ENCODE measurements at places on chromosomes 5 and 9.

DNA sequence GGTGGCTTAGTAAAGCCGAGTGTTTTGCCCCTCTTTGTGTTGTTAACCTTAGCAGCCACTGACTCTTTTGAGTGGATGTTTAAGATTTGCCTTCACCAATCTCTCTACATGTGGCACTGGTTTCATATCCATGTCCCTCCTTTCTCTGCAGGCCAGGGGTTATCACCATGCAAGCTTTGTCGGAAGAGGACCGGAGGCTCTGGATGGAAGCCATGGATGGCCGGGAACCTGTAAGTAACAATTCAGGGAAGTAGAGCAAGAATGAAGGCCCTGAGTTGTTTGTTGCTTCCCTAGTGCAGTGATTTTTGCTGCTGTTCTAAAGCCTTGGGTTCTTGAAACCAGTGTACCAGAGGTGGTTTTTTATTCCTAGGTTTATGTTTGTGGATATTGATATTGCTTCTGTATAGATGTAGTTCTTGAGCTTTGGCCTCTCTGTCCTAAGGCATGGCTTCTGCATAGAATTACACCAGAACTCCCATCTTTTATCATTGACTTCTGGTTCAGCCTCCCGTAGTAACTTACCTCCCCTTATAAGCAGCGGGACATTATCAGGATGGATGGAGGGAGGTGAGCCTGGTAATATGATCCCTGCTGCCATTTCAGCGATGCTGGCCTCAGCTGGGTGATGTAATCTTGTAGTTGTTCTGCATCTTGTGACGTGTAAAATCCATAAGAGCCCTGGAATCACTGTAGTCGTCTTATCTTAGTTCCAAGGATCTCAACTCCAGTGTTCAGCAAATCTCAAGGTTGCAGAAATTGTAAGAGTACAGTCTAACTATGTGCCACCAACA lies 161.9 kb downstream of the ARHGAP26 start:
- no peak for DNase-seq

DNA sequence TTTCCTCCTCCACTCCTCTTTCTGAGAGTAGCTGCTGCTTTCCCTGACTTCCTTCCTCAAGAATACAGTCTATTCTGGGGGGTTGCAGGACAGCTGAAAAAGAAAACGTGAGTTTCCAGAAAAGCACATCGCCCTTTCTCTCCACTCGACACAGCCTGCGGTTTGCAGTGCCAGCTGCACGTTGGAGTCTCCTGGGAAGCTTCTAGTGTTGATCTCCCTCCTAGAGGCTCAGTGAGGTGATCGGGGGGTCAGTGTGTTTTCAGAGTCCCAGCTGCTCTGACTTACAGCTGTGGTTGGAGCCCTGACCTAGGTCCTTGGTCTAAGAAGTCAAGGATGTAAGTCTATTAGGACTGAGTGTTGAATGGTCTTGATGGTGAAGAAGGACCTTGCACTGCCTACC lies 25.0 kb upstream of the SUSD3 start:
- DNase-seq: no peak

DNA sequence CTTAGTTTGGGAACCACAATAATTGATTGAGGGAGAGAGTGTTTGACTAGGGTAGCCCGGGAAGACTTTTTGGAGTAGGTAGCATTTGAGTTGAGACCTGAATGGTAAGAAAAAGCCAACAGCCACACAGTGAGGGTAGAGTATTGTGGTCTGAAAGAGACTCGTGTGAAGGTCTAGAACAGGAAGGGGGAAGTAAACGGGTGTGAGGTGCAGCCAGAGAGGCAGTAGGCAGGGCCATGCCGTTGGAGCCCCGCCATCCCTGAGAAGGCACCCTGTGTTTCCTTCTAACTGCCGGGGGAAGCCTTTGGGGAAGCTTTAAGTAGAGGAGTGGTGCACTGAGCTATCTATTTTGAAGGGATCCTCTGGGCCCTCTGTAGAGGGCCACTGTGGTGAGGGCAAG lies 3.5 kb upstream of the F2RL2 start:
- DNase-seq: no peak

DNA sequence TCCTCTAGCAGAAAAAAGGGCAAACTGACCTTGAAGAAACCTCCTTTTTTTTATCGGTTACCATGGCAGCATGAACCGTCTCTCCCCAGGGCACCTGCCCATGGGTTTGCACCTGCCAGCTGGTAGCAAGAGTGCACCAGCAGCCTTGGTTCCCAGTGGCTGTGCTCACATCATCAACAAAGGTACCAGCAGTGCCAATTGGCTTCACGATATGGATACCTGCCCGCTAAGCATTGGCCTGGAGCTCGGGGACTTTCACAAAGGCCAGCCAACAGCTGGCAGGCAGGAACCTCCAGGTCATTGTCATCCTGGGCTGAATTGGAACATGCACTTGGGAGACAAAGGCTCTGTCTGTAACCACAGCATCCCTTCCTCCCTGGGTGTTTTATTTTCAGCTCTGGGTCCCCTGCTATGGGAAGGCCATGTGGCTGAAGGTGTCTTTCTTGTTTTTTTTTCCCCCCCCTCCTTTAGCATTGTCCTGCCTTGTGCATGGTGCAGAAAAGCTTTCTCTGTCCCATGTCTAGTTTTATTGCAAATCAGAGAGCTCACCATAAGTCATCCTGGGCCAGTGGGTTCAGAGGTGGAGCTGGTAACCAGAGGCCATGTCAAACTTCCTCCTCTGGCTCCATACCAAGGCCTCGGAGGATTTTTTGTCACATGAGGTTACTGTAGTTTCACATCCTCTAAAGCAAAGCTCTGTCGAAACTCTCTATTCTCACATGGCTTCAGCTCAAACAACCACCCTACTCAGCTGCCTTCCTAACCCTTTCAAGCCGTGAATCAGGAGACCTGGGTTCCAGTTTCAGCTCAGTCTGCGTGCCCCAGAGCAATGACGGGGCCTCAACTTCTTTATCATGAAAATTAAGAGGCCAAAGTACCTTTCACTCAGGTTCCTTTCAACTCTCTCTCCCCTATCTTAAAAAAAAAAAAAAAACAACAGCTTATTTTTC lies 145.5 kb upstream of the MAP3K1 start:
- no peak for DNase-seq

DNA sequence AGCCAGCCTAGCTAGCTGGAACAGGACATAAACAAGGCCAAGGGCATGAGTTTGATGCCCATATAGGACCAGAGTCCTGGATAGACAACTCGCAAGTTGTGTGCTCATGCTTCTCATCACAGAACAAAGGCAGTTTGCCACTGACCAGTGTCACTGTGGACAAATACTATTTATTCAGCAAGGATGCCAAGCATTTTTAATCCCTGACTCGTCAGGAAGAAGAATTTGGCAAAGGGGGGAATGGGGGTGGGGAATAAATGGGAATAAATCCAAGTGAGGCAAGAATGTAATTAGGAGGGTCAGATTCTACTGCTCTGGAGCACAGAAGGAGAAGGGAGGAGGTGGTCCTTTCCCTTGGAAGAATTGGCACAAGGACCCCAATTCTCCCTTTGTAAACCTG lies 46.8 kb upstream of the ANKRD55 start:
- no peak for DNase-seq

DNA sequence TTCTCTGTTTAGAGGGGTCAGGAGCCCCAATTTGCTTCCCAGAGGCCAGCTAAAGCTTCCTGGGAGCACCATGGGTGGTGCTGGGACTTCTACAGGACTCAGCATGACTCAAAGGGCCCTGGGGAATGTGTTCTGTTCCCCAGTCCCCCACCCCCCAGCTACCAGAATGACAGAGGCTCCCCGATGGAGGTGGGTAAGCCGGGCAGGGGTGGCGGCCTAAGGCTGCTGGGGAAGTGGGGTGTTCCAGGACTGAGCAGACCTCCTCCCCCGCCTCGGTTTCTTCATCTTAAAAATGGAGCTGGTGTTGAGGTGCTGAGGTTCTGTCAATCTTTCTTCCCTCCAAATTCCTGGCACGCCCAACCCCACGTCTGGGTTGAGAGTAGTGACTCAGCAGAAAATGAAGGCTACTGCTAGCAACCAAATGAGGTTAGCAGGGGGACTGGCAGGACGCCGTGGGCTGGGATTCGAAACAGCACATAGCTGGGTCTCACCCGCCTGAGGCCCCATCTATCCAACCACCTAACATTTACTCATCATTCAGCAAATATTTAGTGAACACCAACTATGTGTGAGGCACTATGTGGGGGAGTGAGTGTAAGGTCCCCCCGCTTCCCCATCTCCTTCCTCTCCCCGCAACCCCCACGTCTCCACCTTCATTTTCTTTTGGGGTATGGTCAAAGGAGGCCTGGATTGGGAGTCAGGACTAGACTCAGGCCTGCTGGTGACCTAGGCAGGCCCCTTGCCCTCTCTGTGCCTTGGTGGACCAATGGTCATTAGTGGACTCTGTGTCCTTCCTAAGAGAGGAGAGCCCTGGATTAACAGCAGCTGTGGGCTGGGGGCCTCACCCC lies 50.2 kb downstream of the C9orf50 start:
- DNase-seq: peak; percentile 78

DNA sequence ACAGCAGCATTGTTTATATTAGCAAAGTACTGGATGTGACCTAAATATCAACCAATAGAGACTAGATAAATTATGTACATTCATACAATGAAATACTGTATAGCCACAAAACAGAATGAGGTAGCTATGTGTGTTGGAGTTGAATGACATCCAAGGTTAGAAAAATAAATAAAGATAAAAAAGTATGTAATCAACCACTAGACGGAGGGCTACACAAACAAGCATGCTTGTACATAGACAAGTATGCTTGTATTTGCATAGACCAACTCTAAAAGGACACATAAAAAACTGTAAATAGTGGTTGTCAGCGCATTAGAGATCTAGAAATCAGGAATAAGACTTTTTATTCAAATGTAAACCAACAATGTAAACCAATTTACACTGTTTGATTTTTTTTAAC lies 3.0 kb downstream of the FEM1C start:
- no peak for DNase-seq

GRCh38 chr5:10564838-10565784 lies 1.2 kb downstream of the ANKRD33B start:
- DNase-seq: no peak

DNA sequence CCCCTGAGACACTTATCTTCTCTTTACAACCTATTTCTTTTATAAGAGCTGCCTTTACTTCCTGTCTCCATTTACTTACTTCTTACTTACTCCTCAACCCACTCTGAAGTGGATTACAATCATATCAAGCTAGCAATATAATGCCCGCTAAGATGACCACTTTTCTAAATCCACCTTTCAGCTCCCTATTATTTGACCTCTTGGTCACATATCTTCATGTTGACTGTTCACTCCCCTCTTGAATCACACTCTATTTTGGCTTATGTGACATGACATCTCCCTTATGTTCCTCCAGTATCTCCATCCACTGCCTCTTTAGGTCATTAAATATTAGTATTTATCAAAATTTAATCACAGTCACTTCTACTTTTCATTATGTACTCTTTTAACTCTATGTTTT lies 255.3 kb upstream of the TRPC7 start:
- no peak for DNase-seq

- DNase-seq: no peak
These were observed 77.5 kb upstream of the OLFM1 start for GRCh38 chr9:135009794-135010585.

DNA sequence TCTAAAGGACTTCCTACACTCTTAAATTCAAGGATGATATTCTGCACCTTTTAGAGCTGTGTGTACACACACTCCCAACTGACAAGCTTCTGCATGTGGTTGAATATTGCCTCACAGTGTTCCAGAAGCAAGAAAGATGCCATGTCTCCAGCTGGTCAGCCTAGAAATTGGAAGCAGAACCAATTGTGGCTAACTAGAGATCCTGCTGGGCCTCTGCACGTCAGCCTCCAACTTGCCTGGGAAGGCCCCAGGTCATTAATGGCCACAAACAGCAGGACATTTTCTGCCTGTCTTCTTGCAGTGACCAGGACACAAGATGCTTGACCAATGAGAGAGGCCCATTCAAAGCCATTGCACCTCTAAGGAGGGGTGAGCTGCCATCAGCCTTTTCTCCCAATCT lies 571.9 kb upstream of the BRINP1 start:
- no peak for DNase-seq

DNA sequence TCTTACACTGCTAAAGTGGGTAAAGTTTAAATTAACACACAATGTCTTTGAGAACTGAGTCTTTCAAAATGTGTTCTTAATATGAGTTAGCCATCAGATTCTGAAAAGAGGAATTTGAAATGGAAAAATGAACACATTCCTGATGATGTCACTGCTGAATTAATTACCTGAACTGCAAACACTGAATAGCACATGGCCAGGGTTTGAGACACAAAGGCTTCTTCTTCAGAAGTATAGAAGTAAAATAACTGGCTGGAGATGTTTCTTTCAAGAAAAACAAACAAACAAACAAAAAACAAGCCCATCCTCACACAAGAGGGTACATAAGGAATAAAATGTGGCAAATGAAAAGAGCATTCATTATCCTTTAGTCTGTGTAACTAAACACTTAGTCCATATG lies 7.1 kb downstream of the GLIS3 start:
- no peak for DNase-seq

DNA sequence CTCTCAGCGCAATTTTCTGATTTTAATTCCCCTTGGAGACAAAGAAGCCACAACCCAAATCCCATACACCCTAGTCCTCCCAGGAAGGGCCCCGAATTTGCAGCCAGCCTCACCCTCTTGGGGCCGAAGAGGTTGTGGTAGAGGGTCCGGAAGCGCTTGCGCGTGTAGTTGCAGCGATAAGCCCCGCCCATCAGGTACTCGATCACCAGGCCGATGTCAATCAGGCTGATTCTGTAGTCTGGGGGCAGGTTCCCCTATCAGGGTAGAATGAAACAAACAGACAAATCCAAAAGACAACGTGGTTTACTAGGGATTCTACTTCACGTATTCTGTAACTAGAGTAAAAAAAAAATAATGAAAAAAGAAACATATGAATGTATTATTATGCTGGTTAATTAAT lies 210.6 kb upstream of the KLF9 start:
- no peak for DNase-seq

- DNase-seq: no peak
These were observed 162.7 kb upstream of the S1PR3 start for GRCh38 chr9:88828492-88828974.

- DNase-seq: no peak
These were observed 382.3 kb upstream of the SLC30A5 start for GRCh38 chr5:68711293-68712200.

DNA sequence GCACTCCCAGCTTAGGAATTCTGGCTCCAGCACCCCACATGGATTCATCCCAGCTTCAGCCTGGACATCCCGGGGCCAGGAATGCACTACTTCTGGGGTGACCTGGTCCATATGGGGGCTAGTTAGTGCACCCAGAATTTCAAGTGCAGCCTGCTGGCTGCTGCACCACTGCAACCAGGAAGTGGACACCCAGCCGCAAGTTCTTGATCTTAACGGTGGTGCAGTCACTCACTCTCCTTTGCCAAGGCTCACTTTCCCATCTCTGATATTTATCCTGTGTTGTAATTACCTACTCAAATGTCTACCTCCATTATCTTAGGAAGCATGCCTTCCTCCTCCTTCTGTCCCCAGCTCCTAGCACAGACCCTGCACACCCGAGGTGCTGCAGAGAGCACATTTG lies 26.2 kb upstream of the RAB14 start:
- no peak for DNase-seq

- no peak for DNase-seq
These were observed 68.1 kb downstream of the COL5A1 start for GRCh38 chr9:134709512-134710270.

- DNase-seq: no peak
These were observed 52.9 kb upstream of the ASS1 start for GRCh38 chr9:130391866-130392265.

All from keratinocyte (primary cell).